ENCODE measurements at places on chromosomes 1 and 21.

DNA sequence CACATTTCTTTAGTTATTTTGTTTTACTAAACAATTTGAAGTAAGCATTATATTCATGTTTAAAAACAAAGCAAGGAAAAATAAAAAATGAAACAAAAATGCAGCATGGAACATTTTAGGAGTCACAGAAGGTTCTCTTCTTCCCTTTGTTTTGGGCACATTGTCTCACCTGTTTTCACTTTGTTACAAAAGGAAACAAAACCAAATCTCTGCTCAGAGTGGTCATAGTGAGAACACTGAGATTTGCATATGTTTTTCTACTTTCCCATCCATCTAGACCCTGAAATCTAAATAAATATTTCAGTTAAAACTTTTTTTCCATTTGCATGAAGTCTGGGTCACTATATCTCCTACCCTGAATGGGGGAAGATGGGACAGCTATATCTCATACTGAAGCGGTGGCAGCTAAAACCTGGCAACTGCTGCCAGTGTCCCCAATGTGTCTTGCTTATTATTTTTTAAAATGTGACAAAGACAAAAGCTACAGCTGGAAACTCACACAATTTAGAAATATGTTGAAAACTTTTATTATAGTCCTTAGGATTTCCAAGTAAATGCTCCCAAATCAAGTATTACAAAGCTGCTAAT is 3.5 kb downstream of the EXOC8 start:
- no peak for DNase-seq

- no peak for DNase-seq
Observed at GRCh38 chr1:20207546-20207945, 21.2 kb upstream of the PLA2G2C start.

GRCh38 chr1:227422581-227422980 is 104.3 kb upstream of the CDC42BPA start:
- no peak for DNase-seq

- peak; percentile 92 for DNase-seq
Observed at GRCh38 chr21:35303085-35303484, 254.0 kb upstream of the RUNX1 start.

GRCh38 chr1:215118081-215118480 is 35.5 kb downstream of the KCNK2 start:
- no peak for DNase-seq

Measured in MCF 10A (cell line).